ENCODE measurements at places on chromosomes 3 and 15.

DNA sequence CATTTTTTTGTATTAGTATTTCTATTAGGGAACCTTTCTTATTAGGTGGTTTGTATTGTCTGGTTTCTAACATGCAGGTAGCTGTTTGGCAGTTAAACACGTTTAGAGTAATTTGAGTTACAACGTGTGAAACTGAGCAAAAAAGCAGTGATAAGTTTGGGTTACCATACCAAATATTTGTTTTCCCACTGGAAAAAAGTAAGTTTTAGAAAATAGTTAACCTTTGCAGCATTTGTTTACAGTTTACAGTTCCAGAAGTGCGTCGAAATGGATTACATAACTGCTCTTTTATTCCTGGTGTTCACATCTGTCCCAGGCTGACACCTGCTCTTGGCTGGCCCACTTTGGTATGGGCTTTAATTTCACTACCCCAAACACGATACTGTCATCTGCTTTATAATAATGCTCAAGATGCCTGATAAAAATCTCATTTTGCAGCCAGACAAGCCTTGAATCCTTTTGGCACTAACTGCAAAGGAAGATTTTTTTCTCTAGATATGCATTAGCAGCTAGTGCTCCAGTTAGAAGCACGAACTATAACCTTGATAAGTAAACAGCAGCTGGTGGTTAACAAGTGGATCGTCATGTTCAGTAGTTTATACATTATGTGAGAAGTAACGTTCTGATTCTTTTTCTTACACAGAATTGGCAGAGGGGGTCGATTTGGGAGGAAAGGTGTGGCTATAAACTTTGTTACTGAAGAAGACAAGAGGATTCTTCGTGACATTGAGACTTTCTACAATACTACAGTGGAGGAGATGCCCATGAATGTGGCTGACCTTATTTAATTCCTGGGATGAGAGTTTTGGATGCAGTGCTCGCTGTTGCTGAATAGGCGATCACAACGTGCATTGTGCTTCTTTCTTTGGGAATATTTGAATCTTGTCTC lies 5.3 kb downstream of the EIF4A2 start:
- H3K36me3 ChIP-seq, result peaks cover 74% of the 10 kb centered on the region
- H3K4me3 ChIP-seq, result no peak overlapping the region
- no peak overlapping the region for H3K27ac ChIP-seq
- no peaks in the 10 kb centered on the region for H3K27me3 ChIP-seq

- no peaks in the 10 kb centered on the region for H3K36me3 ChIP-seq
- no peaks in the 10 kb centered on the region for H3K27me3 ChIP-seq
- H3K4me3 ChIP-seq, result no peak overlapping the region
- no peak overlapping the region for H3K27ac ChIP-seq
- peaks cover 4% of the 10 kb centered on the region for H3K4me1 ChIP-seq
Observed at GRCh38 chr3:16522834-16523233, 9.3 kb upstream of the RFTN1 start.

GRCh38 chr3:40875581-40875980 lies 323.7 kb upstream of the CTNNB1 start:
- no peaks in the 10 kb centered on the region for H3K36me3 ChIP-seq
- no peaks in the 10 kb centered on the region for H3K27me3 ChIP-seq
- H3K4me1 ChIP-seq, result peaks cover 37% of the 10 kb centered on the region

- DNase-seq, result no peak
- H3K4me3 ChIP-seq, result no peak overlapping the region
- H3K27me3 ChIP-seq, result no peaks in the 10 kb centered on the region
Observed at GRCh38 chr3:197186887-197187588, 111.4 kb downstream of the DLG1 start.

DNA sequence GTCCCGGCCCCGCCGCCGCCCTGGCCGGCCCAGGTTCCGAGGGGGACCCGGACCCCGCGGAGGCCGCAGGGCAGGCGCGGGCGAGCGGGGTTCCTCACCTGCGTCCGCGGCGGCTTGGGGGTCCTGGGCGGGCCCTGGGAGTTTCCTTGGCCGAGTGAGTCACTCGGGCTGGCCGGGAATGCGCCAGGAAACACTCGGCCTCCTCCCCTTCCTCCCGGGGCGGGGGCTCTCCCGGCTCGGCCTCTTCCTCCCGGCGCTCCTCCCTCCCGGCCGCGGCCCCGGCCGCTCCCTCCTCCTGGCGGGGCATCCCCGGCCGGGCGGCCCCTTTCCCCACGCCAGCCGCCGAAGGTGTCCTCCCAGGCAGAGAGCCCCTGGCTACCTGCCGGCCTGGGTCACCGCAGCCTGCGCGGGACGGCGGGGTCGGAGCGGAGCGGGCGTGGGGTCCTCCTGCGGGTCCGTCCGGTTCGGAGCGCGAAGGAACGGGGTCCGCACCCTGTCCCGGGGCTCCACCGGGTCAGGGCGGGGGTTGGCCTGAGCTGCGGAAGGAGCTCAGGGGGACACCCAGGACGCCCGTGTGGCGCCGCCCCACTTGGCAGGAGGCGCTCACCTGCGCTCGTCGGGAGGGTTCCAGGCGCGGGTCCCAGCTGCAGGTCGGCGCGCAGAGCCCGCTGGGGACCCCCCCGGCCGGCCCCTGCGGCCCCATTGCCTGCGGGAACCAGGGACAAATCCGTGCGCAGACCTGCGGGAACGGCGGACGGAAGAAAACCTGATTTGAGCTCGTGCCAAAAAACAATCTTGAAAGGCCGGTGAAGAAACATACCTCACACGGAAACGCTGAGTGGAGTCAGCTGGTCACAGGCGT lies at the start of gene CYFIP1:
Gene CYFIP1, minus strand, starts transcription at position 180 of the 862 bp plus-strand sequence. CDS start 33,083 bp downstream, outside the sequence.
- H3K36me3 ChIP-seq, result no peaks in the 10 kb centered on the region
- H3K4me3 ChIP-seq, result peak within 1 kb of the TSS; percentile 89
- no peaks in the 10 kb centered on the region for H3K27me3 ChIP-seq
- peak; percentile 95 for DNase-seq

GRCh38 chr15:25944386-25944785 lies 81.3 kb upstream of the ATP10A start:
- H3K4me1 ChIP-seq, result no peaks in the 10 kb centered on the region
- DNase-seq, result no peak
- no peak overlapping the region for H3K27ac ChIP-seq
- H3K4me3 ChIP-seq, result no peak overlapping the region
- no peaks in the 10 kb centered on the region for H3K27me3 ChIP-seq

GRCh38 chr15:38593524-38593923 lies 28.9 kb upstream of the RASGRP1 start:
- no peak overlapping the region for H3K27ac ChIP-seq
- DNase-seq, result no peak
- no peaks in the 10 kb centered on the region for H3K27me3 ChIP-seq
- no peak overlapping the region for H3K4me3 ChIP-seq
- no peaks in the 10 kb centered on the region for H3K36me3 ChIP-seq
- H3K4me1 ChIP-seq, result no peaks in the 10 kb centered on the region

GRCh38 chr3:8846176-8846575 lies 76.8 kb upstream of the OXTR start:
- no peak overlapping the region for H3K27ac ChIP-seq
- no peaks in the 10 kb centered on the region for H3K27me3 ChIP-seq
- no peak overlapping the region for H3K4me3 ChIP-seq
- no peaks in the 10 kb centered on the region for H3K36me3 ChIP-seq

DNA sequence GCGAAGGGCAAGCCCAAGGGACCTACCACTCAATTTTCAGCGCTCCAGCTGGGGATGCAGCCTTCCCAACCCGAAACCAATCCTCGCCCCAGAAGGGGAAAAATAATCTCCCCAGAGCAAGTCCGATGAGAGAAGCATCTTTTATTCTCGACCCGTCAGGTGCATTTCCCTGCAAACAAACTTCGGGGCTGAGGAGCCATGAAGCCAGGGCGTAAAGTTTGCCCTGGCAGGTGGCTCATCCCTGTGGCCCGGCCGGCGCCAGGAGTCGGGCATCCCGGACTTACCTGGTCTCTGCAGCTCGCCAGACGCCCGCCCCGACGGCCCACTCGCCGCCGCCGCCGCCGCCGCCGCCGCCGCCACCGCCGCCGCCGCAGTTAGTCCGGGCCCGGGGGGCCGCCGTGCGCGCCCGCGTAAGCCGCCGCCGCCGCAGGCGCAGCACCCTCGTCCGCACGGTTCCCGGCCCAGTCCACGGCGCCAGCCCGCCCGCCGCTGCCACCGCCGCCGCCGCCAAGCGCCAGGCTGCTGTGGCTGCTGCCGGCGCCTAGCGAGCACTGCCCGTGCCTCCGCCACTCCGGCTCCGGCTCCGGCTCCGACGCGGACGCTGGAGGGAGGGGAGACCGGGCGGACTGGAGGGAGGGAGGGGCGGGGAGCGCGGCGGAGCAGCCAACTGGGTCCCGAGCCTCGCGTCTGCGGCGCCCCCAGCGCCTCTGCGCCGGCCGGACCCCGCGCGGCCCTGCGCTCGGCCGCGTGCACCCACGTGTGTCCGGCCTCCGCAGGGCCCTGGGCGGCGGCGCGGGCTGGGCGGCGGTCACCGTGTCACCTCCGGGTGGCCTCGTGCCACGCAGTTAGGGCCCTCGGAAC lies at the start of gene CNTN3:
Gene CNTN3, minus strand, starts transcription at position 553 of the 861 bp plus-strand sequence. CDS start 93,547 bp downstream, outside the sequence.
- H3K27ac ChIP-seq, result no peak within 1 kb of the TSS
- H3K4me1 ChIP-seq, result no peaks in the 10 kb centered on the region
- DNase-seq, result peak; percentile 72
- H3K4me3 ChIP-seq, result peak within 1 kb of the TSS; percentile 41
- no peaks in the 10 kb centered on the region for H3K36me3 ChIP-seq

- no peak for DNase-seq
- no peak overlapping the region for H3K4me3 ChIP-seq
- no peaks in the 10 kb centered on the region for H3K4me1 ChIP-seq
- H3K27me3 ChIP-seq, result no peaks in the 10 kb centered on the region
Observed at GRCh38 chr3:77707281-77707680, 667.4 kb downstream of the ROBO2 start.

GRCh38 chr3:65685621-65686235 lies 353.0 kb downstream of the MAGI1 start:
- no peaks in the 10 kb centered on the region for H3K27me3 ChIP-seq
- no peak overlapping the region for H3K4me3 ChIP-seq
- no peaks in the 10 kb centered on the region for H3K4me1 ChIP-seq
- no peak for DNase-seq

- H3K27me3 ChIP-seq, result peaks cover 7% of the 10 kb centered on the region
- no peak overlapping the region for H3K27ac ChIP-seq
- no peak for DNase-seq
- H3K4me1 ChIP-seq, result no peaks in the 10 kb centered on the region
- H3K36me3 ChIP-seq, result no peaks in the 10 kb centered on the region
- H3K4me3 ChIP-seq, result no peak overlapping the region
Observed at GRCh38 chr15:77603611-77604336, 28.9 kb downstream of the LINGO1 start.

- H3K4me1 ChIP-seq, result no peaks in the 10 kb centered on the region
- no peak overlapping the region for H3K4me3 ChIP-seq
Observed at GRCh38 chr3:167437428-167438139, 36.3 kb downstream of the SERPINI2 start.

GRCh38 chr15:66927201-66928077 lies 138.0 kb upstream of the SMAD3 start:
- H3K4me3 ChIP-seq, result no peak overlapping the region
- no peak for DNase-seq
- H3K27ac ChIP-seq, result no peak overlapping the region
- no peaks in the 10 kb centered on the region for H3K36me3 ChIP-seq
- H3K4me1 ChIP-seq, result peaks cover 12% of the 10 kb centered on the region

DNA sequence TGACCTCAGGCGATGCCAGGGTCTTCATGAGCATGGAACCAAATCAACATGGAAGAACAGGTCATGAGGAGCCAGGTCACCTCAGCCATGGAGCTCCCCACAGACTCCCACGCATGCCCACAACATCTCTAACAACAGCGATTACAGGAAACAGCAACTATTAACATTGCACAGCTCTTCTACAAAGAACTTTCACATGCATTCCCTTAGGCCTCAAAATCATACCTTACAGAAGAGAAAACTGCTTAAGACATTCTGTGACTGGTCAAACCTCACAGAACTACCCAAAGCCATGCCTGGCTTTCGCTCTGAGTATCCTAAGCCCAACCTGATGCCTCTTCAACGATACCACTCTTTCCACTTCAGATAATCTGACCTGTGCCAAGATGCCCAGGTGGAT lies 117.8 kb downstream of the OXNAD1 start:
- H3K4me1 ChIP-seq, result no peaks in the 10 kb centered on the region
- H3K27me3 ChIP-seq, result no peaks in the 10 kb centered on the region
- no peak overlapping the region for H3K4me3 ChIP-seq

DNA sequence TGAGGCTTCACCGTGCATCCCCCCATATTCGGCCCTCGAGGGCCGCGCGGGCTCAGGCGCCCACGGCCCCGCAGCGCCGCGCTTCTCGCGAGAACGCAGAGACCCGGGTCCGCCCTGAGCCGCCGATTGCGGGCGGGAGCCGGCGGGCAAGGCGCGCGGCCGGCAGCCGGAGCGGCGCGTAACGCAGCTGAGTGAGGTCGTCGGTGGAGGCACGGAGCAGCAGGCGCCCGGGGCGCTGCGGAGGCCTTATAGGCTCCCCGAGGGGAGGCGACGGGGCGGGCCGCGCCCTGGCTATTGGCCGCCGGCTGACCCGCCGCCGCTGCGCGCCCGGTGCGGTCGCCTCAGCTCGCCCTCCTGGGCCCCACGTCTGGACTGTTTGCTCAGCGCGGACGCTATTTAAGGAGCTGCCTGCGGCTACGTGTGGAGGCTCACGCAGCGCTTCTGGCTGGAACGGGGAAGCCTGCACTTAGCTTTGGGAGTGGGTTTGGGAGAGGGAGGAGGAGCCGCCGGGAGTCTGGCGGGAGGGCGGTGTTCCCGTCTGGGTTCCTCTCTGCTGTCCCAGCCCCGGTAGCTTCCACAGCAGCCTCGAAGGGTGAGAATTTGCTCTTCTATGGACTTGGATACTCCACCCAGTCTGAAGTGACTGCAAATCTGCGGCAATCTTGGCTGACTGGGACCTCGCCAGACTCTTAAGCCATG lies at the start of gene PLOD2:
Gene PLOD2, minus strand, starts transcription at position 221 of the 699 bp plus-strand sequence. Its CDS starts 195 bp downstream, at position 26.
- peak; percentile 90 for DNase-seq
- peak within 1 kb of the TSS; percentile 76 for H3K4me3 ChIP-seq
- H3K4me1 ChIP-seq, result peaks cover 27% of the 10 kb centered on the region

GRCh38 chr3:138426211-138426610 lies 8.2 kb upstream of the ESYT3 start:
- H3K27ac ChIP-seq, result no peak overlapping the region
- H3K27me3 ChIP-seq, result no peaks in the 10 kb centered on the region
- no peaks in the 10 kb centered on the region for H3K4me1 ChIP-seq
- no peaks in the 10 kb centered on the region for H3K36me3 ChIP-seq
- H3K4me3 ChIP-seq, result no peak overlapping the region
- DNase-seq, result no peak

DNA sequence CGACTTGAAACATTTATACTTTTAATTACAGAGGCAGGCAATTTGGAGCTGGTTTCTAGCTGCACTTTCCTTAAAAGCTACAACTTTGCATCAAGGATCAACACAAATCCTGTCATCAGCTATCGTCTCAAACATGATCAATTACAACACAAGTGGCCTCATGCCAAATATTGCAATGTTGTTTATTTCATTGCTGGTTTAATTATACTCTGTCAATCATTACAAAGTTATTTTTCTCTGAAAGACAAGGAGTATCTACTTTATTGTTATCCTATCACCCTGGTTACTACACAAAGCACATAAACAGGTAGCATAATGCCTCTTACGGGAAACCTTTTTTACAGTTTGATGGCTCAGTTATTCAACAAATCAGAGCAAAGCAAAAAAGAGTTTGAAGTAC lies 58.0 kb upstream of the FOXB1 start:
- H3K27me3 ChIP-seq, result peaks cover 9% of the 10 kb centered on the region
- no peak for DNase-seq
- H3K4me3 ChIP-seq, result no peak overlapping the region
- no peaks in the 10 kb centered on the region for H3K36me3 ChIP-seq
- H3K27ac ChIP-seq, result no peak overlapping the region
- H3K4me1 ChIP-seq, result no peaks in the 10 kb centered on the region

GRCh38 chr3:123027292-123028232 lies at the start of gene SEMA5B:
Gene SEMA5B, minus strand, starts transcription at chr3:123027763. Its CDS starts 66,500 bp downstream, at chr3:122961263.
- no peaks in the 10 kb centered on the region for H3K36me3 ChIP-seq
- H3K27me3 ChIP-seq, result peaks cover 45% of the 10 kb centered on the region
- peak; percentile 70 for DNase-seq
- H3K4me3 ChIP-seq, result peak within 1 kb of the TSS; percentile 58

Measured in upper lobe of right lung (tissue), 1 donor.